ENCODE measurements at places on chromosomes 3 and 15.
A peak's percentile ranks its signal among the peaks of the same experiment; 100 is the strongest.

DNA sequence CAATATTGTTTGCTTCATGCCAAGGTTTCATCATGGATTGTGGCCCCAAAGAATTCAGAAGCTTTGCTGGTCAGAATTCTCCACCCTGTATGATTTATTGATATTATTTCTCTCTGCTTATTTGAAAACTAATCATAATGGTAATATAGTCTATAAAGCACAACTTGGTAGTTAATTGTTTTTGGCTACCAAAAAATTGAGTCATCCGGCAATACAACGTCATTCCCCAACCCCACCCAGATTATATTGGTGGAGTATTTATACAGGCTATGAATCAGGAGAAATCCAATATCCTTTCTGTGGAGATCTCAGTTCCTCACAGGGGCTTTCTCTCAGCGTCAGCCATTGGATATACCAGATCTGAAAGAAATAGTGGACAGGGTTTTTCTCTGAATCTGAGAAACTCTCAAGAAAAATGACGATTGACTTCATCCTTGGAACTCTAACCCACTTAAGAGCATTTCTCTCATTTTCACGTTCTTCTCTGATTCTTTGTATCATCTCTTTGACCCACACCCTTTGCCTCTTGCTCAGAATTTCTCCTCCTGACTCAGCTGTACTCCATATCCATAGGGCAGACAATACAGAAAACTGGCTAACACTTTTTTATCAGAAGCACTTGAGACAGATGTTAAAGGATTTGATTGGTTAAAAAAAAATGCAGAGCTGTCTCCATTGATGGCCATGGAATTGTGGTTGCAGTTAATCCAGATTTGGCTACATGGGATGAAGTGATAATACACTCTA lies 1055.8 kb upstream of the CADM2 start:
- no peak for DNase-seq

DNA sequence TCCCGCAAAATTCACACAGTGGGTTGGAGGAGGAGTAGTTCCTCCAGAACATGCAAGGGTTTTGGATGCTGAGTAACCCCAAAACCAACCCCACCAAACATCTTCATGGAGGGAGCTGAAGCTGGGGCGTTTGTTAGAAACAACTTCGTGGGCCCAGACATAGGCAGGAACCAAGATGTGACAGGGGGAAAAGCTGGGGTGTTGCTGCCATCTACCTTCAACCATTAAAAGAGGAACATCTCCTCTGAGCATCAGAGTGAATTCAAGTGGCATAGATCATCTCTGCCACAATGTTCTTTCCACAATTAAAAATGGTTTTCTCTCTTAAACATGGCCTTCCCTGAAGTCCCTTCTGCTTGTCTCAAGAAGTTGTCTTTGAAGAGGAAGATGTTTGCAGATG lies 20.5 kb downstream of the SIDT1 start:
- DNase-seq, result no peak

DNA sequence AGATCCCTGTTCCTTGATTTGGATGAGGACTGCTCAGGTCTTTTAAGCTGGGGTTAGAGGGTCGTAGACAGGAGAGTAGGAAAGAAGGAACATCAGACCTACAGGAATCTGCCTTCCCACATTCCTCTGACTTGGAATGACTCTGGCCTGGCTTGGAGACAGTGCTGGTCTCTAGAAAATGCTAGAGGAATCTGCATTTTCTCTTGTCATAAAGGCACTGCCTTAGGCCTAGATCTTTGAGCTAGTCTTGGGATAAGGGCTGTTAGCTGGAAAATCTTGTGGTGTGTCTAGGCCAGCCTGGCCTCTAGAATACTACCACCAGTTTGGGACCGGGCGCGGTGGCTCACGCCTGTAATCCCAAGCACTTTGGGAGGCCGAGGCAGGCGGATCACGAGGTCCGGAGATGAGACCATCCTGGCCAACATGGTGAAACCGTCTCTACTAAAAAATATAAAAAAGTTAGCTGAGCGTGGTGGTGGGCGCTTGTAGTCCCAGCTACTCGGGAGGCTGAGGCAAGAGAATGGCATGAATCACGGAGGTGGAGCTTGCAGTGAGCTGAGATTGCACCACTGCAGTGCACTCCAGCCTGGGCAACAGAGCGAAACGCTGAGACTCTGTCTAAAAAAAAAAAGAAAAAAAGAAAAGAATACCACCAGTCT lies 17.3 kb upstream of the BSN start:
- no peak for DNase-seq

DNA sequence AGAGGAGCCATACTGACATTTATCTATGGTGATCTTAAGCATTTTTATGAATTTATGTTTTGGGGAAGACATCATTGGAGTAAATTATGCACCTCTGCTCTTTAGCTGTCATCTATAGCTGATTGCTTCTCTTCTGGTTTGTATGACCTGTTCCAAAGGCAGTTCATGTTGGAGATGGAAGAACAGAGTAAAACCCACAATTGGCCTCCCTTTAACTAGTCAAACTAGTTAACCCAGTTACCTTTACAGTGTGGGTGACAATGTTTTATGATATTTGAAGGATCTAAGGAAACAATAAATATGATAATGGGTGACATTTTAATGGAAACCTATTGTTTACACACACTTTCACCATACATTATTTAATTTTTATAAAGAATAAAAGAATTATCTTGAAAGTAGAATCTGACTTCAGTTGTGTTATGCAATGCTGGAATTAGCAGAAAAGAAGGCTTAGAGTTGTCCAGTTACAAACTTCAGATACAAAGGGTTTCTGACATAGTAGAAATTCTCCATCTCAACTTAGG lies 263.5 kb downstream of the NFKBIZ start:
- no peak for DNase-seq

GRCh38 chr3:187848401-187848800 lies 103.1 kb upstream of the BCL6 start:
- no peak for DNase-seq

DNA sequence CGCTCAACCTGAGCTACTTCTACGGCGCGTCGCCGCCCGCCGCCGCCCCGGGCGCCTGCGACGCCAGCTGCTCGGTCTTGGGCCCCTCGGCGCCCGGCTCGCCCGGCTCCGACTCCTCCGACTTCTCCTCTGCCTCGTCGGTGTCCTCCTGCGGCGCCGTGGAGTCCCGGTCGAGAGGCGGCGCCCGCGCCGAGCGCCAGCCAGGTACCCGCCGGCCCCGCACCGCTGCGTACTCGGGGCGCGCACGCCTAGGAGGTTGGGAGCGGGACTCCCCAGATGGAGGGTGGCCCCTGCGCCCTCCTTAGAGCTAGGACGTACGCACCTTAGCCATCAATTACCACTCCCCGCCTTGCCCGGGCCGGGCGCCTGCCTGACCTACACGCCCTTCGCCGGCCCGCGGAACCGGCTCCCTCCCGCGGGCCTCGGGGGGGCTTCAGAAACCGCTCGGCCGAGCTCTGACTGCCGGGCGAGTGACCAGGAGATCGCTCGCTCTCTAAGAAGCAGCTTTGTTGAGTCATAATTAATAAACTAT lies 466 bp downstream of the NFKBIZ start:
- no peak for DNase-seq

DNA sequence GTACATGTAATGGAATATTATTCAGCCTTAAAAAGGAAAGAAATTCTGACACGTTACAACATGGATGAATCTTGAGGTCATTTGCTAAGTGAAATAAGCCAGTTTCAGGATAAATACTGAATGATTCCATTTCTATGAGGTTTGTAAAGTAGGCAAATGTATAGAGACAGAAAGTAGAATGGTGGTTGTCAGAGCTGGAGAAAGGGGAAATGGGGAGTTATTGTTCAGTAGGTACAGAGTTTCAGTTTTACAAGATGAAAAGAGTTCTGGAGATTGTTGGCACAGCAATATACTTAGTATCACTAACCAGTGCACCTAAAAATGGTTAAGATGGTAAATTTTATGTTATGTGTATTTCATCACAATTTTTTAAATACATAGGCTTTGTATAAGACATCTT lies 60.6 kb downstream of the USP8 start:
- no peak for DNase-seq

- DNase-seq, result no peak
Measured at GRCh38 chr3:194084284-194084683, 51.7 kb upstream of the HES1 start.

GRCh38 chr15:45391746-45392583 lies 13.6 kb upstream of the GATM start:
- DNase-seq, result no peak

DNA sequence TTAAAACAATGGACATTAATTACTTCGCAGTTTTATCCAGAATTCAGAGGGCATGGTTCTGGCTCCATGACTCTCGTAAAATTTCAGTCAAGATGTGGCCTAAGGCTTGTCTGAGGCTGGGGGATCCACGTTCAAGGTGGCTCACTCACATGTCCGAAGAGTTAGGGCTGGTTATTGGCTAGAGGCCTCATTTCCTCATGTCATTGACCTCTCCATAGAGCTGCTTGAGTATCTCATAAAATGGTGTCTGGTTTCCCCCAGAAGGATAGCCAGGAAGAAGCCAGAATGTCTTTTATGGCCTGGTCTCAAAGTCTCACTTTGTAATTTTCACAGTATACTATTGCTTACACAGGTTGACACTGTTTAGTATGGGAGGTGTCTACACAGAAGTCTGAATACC lies 67.3 kb upstream of the DCBLD2 start:
- no peak for DNase-seq

- no peak for DNase-seq
Measured at GRCh38 chr15:97684249-97684648, 276.3 kb upstream of the ARRDC4 start.

GRCh38 chr15:57624730-57625129 lies 33.0 kb downstream of the MYZAP start:
- no peak for DNase-seq

DNA sequence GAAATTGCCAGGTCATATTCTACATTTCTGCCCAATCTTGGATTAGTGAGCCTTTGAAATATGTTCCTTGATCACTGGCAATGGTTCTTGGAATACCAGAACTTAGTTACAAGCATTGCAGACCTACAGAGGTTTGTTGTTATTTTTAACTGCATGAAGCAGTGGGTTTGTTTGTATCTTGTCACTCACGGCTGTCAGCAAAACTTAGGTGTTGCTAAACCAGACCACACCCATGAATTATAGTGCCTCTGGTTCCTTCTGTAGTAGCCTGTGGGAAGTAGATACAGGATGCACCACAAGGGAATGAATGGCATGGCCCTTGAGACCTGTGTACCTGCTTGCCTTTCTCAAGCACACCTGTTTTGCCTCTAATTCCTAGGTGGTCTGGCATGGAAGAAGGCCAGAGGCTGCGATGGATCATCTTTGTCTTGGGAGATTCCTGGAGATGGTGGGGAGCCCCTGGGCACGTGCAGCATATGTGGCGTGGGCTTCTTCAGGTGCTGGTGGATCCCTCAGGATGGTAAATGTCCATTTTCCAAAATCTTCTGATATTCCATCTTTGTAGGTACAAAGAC lies 138.8 kb downstream of the SNRPN start:
- DNase-seq, result no peak

DNA sequence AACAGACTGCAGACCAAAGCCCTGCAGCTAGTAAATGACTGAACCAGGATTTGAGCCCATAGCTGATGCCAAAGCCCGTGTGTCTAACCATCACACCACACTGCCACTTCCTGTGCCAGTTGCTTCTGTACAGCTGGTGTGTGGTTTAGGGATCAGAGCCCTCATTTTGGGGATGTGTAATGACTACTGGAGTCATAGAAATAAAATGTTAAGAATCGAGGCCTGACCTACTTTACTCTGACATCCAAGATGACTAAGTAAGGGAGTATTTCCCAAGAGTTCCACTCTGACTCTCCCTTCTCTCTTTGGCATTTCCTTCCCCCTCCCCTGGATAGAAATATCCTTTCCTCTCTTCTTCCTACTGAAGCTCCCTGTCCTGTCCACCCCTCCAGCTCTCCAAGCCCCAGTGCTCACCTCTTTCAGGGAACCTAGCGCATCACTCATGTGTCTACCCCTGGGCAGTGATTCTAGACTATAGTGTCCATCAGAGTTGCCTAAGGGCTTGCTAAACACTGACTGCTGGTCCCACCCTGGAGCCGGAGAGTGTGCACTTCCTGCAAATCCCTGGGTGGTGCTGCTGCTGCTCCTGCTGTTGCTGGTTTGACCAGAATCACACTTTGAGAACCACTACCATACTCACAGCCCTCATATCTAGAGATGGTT lies 53.8 kb downstream of the MGLL start:
- no peak for DNase-seq

DNA sequence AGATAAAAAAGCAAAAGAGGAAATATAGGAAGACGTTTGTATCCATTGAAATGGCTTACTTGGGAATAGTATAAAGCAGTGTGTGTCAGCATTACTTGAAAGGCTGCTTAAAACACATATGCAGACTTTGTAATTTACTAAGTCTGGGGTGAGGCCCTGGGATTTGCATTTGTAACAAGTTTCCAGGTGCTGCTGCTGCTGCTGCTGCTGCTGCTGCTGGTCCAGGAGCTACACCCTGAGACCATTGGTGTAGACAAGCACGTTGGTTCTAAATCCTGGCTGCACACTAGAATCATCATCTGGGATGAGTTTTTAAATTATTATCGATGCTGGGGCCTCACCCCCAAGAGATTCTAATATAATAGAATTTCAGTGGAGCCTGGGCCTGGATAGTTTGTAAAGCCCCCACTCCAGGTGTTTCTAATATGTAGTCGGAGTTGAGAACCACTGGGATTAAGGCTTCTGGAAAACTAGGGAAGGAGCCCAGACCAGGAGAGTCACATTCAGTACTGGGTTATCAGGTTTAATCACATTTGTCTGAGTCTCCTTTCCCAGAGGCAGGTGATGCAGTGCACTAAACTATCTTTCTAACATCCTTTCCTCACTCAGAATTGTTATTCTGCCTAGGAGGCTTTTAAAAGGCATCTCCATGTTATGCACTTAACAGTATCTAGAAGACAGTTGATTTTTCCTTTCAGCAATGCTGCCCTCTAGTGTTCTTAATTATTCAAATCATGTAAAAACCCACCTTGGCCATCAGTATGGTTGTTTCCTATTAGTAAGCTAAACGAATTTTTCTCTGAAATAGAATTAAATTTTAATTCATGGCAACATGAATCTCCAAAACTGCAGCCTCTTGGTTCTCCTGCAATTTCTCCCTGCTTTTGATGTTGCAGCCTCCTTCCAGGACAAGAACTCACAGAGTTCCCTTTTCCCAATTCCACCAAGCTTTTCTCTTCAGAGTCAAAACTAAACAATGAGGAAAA lies 45.4 kb downstream of the SSR3 start:
- peak; percentile 55 for DNase-seq

DNA sequence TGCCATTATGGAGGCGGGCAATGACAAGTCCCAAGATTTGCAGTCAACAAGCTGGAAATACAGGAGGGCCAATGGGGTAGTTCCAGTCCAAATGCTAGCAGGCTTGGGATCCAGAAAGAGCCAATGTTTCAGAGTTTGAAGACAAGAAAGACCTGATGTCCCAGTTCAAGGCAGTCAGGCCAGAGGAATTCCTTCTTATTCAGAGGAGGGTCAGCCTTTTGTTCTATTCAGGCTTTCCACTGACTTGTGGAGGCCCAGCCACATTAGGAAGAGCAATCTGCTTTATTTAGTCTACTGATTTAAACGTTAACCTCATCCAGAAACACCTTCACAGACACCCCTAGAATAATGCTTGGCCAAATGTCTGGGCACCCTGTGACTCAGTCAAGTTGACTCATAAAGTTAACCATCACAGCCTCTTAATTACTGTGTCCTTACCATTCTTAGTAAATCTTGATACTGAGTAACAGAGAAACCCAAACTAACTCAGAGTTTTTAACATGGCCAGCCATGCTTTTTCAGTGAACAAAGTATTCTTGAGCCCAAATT lies 50.9 kb upstream of the NPHP3 start:
- no peak for DNase-seq

- no peak for DNase-seq
Measured at GRCh38 chr3:78255403-78255802, 1215.5 kb downstream of the ROBO2 start.
